ENCODE measurements at places on chromosomes 11 and 22.

DNA sequence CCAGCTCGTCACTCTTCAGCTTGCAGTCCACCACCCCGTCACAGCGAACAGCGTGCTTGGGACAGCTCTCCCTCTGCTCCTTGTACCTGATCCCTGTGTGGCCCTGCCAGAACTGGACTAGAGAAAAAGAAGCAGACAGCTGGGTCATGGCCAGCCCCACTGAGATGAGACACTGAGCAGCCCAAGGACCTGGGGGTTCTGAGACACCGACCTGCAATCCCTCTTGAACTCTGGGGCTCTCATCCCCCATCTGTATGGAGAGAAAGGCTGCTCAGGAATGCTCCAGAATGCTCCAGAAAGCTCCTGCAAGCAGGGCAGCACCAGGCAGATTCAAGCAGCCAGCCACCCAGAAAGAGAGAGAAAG is 14.8 kb downstream of the TMPRSS13 start:
- DNase-seq = no peak

DNA sequence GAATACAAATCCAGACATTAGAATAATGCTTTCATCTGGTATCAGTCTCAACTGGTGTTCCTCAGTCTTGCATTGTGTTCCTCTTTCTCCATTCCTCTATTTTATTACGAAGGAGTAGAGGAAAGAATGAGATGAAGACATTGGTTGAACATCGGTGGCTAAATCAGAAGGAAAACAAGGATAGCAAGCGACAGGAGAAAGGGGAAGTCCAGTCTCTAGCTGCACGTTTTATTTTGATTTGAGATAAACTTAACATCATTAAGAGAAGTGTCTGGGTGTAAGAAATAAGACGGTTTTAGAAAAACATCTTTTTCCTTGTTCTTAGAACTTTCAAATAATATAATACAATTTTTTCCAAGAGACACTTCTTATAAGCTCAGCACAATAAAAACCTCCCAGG is 6.2 kb downstream of the SOX6 start:
- DNase-seq = no peak

DNA sequence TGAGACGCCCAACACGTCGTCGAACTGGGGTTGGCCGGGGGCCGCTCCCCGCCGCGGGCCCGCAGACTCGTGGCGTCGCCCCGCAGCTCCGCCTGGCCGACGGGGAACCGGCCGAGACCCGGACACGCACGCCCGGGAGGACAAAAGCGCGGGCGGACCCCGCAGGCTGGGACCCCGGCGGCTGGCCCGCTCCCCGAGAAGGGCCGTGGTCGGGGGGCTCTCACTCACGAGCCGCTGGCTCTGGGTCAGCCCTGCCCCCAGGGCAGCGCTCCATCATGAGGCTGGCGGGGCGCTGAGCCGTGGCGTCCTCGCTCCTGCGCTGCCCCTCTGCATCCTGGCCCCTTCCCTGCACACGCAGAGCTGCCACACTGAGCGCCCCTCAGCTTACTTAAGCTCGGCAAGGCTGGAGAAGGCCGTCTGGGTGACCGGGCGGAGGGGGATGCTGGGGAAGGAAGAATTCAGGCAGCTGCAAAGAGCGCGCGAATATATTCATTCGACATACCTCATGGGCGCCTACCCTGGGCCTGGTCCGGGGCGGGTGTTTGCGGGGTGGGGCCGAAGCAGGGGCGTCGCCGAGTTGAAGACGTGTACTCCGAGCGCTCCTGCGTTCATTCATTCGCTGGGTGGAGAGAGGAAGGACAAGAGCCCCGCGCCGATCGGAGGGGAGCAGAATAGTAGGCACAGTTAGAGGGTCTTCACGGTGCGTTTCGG is 579 bp upstream of the CYB5R2 start:
- peak; percentile 21 for DNase-seq

DNA sequence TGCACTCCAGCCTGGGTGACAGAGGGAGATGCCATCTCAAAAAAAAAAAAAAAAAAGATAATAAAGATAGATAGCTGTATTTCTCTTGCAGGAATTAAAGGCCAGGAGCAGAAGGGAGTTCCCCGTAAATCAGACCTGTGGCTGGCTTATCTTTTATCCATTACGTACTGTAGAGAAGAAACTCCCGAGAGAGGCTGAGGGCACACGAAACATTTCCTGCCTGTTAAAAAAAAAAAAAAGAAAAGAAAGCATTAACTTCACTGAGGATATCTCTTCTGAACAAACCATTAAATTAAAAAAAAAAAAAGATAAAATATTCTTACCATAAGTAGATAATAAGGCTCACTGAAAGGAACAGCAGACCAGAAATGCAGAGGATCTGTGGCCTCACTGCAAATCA is 22.5 kb downstream of the P4HA3 start:
- no peak for DNase-seq

DNA sequence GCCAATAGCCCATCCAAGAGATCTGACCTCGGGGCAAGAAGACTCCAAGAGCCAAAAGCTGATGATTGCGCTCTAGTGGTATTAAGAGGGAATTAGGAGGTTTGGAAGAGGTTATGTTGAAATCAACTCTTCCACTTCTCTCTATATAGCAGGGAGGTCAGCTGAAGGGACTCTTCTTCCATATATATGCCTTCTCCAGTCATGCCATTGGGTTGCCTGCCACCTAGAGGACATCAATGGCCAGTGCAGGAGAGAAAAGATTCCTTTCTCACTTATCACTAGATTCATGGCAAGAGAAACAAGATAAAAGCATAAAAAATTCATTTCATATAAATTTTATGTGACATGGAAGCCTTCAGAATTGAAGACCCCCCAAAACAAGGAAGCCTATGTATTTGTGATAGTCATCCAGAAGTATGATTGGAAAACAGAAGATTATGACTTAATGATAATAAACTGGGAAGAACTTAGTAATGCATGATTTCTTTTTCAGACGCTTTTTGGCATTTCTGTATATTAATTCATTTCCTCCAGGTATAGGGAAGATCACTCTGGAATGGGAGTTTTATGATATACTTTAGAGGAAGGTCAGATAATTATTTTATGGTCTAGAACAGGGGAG is 435.1 kb upstream of the DDI1 start:
- DNase-seq = no peak

GRCh38 chr11:110468121-110468520 is 38.4 kb downstream of the FDX1 start:
- DNase-seq = no peak

DNA sequence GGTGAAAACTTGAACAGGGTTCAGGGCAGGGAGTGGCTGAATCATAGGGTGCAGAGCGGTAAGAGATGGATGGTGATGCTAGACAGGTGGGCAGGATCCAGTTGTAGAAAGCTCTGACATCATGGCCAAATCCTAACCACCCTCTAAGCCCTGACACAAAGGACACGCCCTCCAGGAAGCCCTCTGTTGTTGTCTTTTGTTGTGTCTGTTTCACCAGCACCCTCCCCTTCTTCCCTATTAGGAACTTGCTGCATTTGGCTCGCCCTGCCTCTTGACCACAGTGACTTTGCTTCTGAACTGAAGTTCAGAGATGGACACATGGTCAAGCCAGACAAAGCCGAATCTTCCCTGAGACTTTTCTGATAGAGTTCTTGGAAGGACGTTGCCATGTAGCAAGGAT is 14.2 kb upstream of the APOL6 start:
- DNase-seq = no peak

- DNase-seq = no peak
Measured at GRCh38 chr11:45041596-45041995, 90.9 kb upstream of the TP53I11 start.

DNA sequence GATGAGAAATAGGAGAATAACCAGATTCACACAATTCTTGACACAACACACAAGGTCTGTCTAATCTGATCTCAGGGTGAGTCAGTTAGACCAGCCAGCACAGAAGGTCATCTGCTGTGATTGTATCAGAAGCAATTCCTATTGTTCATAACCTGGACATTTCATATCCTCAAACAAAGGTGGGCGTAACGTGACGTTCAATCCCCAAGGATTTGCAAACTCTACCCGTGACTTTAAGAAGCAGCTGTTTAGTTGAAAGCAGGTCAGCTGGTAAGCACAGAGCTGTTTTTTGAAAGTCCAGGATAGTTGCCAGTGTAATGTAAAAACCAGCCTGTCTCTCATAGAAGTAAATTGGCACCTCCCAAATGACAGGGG is 385.1 kb downstream of the DCDC1 start:
- DNase-seq = no peak

- no peak for DNase-seq
Measured at GRCh38 chr11:47551086-47551485, 1.8 kb downstream of the CELF1 start.

- DNase-seq = no peak
Measured at GRCh38 chr11:35683728-35684339, 21.3 kb downstream of the TRIM44 start.

DNA sequence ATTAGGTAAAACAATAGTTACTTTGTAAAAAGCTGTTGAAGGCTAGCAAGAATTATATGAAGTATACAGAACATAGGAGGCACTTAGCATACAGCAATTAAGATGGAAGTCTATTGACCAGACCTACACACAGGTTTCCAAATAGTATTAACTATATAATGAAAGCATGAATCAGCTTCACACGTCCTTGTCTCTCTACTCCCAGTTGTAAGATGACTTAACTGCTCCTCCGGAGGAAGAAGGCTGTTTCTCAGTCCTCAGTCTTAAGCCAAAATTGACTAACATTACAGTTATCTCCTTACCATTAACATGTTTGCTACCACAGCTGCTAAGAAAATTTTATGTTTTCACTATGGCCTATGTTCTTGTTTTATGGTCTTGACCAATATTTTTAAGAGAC is 24.7 kb downstream of the SIK3 start:
- no peak for DNase-seq

GRCh38 chr11:57283231-57283990 is 41.3 kb downstream of the TNKS1BP1 start:
- no peak for DNase-seq

- no peak for DNase-seq
Measured at GRCh38 chr22:33209930-33210784, 152.0 kb upstream of the SYN3 start.

DNA sequence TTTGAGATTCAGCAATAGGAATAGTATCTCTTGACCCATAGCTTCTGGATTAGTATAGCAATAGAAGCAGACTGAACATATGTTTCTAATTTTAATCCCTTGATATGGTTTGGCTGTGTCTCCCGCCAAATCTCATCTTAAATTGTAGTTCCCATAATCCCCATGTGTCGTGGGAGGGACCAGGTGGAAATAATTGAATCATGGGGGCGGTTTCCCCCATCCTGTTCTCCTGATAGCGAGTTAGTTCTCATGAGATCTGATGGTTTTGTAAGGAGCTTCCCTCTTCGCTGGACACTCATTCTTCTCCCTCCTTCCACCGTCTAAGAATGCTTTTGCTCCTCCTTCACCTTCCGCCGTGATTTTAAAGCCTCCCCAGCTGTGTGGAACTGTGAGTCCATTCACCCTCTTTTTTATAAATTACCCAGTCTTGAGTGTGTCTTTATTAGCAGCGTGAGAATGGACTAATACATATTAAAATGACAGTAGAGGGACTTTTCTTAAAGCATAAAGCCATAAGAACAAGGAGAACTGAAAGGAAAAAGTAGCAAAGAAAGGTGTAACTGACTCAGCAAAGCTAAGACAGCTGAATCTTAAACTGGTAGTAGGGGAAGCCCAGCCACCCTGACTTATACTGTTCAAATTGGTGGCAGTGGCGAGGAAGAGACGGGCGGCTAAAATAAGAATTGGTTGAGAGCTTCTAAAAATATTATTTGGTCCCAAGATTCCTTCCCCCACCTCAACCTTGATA is 20.3 kb upstream of the SLN start:
- no peak for DNase-seq

DNA sequence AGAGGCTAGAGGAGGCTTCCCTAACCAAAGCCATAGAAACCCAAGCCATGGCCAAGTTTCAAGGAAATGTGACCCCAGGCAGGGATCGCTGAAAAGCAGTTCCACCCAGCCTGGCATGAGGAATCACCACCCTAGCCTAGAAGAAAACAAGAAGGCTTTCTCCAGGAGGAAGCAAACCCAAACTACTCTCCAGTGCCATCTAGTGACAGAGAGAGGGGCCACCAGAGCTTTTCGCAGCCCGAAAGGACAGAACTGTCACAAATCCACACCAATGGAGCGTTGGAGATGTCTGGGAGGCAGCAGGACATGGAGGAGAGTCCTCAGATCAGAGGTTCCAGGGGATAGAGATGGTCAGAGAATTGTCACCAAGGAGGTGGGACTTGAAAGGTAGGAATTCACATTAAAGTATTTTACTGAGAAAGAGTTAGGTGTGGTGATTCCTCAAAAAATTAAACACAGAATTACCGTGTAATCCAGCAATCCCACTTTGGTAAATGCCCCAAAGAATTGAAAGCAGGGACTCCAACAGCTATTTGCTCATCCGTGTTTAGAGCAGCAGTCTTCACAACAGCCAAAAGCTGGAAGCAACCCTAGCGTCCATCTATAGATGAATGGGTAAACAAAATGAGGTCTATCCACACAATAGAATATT is 67.3 kb upstream of the NUP50 start:
- DNase-seq = peak; percentile 42

DNA sequence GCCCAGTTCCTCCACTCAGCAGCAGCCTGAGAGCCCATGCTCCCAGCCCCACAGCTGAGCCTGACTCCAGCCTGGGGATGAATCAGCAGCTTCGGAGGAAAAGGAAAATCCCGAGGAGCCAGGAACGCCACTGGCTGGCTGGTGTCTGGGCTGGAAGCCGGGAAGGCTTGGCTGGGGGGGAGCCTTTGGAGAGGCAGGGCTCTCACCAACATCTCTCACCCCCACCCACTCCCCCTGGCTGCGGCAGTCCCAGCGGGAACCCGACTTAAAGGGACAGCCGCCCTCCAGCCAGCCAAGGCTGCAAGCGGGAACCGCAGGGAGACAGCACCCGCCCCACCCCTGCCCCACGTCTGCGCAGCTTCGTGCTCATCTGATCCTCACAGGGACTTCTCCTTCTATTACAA is 28.4 kb downstream of the KIAA0930 start:
- no peak for DNase-seq

- DNase-seq = no peak
Measured at GRCh38 chr11:73197348-73197747, 20.7 kb upstream of the P2RY2 start.

DNA sequence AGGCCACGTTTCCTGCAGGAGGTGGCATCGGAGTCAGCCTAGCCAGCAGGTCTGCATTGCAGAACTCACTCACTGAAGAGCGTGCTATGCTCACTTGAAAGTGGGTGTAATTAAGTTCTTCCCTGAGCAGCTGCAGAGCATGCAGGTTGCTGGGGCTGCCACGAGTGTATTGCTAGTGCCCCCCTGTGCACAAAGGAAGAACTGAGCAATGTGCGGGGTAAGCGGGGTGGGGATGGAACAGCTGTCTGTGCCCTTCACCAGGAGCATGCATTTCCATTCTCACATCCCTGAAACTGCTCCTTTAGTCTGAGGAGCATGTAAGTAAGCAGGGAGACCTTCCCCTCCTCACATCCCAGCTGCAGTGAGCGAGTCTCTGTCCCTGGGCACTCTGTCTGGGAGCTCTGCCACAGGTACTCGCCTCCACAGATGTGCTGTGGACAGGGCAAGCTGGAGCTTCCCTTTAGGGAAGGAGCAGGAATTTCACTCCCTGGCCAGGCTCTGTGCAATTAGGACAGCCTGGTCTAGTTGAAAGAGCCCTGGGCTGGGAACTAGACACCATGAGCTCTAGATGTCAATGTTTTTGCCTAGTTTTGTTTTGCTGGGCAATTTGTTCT is 1031.8 kb downstream of the NTM start:
- no peak for DNase-seq

GRCh38 chr11:16799890-16800289 is 61.4 kb downstream of the C11orf58 start:
- DNase-seq = no peak
